ENCODE measurements at places on chromosomes 11 and 22. TPM values are rescaled to one million over a fixed set of nuclear protein-coding genes. Genes with fewer than 3 reads are reported as not detected.

- no peak overlapping the region for H3K4me3 ChIP-seq
- no peaks in the 10 kb centered on the region for H3K27me3 ChIP-seq
- H3K36me3 ChIP-seq = no peaks in the 10 kb centered on the region
These were observed 1.7 kb downstream of the PLEKHB1 start for GRCh38 chr11:73648121-73648520.

GRCh38 chr22:49011769-49012648 is 815.7 kb downstream of the BRD1 start:
- H3K27ac ChIP-seq = no peak overlapping the region
- no peak for DNase-seq
- no peaks in the 10 kb centered on the region for H3K36me3 ChIP-seq
- H3K27me3 ChIP-seq = peaks cover 26% of the 10 kb centered on the region

- no peaks in the 10 kb centered on the region for H3K4me1 ChIP-seq
- no peak for DNase-seq
- no peaks in the 10 kb centered on the region for H3K27me3 ChIP-seq
These were observed 2.0 kb downstream of the KCNC1 start for GRCh38 chr11:17736579-17736893.

DNA sequence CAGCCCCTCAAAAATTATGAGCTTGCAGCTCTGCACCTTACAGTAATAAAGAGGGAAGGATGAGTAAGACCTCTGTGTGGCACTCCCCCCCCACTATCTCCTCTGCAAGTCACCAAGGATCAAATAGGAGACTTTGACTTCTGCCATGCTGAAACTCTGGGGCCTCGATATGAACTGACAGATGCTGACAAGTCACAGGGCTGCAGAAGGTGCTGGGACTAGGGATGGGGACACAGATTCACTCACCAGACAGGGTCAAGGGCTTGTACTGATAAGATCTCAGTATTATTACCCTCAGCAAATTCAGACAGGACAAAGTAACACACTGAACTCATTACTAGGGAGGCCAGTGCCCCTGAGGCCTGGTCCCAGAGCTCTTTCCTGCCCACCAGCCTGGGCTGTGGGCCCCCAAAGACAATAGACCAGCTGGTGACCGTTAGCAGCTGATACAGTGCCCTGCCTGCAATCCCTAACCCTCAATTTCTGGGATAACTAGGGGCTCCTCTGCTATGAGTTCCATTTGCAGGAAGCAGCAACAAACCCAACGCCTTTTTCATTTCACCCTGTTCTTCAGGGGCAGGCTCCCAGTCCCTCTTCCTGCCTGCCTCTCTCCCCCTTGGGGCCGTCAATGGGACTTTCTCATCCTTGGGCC is 20.1 kb downstream of the TMPRSS13 start:
- no peaks in the 10 kb centered on the region for H3K36me3 ChIP-seq
- no peak overlapping the region for H3K4me3 ChIP-seq
- no peak overlapping the region for H3K27ac ChIP-seq
- peaks cover 43% of the 10 kb centered on the region for H3K27me3 ChIP-seq
- no peak for DNase-seq
- H3K4me1 ChIP-seq = peaks cover 5% of the 10 kb centered on the region

DNA sequence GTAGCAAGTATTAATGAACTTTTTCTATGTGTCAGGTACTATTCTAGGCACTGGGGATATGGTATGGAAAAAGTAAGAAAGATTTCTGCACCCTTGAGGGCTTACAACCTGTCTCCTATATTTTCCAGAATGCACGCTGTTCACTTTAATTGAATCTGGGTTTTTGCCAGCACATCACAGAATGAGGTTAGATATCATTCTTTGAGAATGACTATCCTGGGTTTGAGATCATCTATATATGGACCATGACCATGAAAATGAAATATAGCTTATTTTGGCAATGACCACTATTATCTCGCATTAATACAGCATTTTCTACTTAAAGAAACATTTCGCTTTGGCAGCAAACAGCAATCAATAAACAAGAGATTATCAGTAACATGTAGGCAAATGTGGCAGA is 46.9 kb downstream of the C11orf71 start:
- no peaks in the 10 kb centered on the region for H3K27me3 ChIP-seq
- H3K36me3 ChIP-seq = no peaks in the 10 kb centered on the region
- peak; percentile 32 for DNase-seq

- peaks cover 15% of the 10 kb centered on the region for H3K4me1 ChIP-seq
- peaks cover 11% of the 10 kb centered on the region for H3K36me3 ChIP-seq
- no peaks in the 10 kb centered on the region for H3K27me3 ChIP-seq
These were observed 2.7 kb upstream of the PIM3 start for GRCh38 chr22:49957826-49958365.

DNA sequence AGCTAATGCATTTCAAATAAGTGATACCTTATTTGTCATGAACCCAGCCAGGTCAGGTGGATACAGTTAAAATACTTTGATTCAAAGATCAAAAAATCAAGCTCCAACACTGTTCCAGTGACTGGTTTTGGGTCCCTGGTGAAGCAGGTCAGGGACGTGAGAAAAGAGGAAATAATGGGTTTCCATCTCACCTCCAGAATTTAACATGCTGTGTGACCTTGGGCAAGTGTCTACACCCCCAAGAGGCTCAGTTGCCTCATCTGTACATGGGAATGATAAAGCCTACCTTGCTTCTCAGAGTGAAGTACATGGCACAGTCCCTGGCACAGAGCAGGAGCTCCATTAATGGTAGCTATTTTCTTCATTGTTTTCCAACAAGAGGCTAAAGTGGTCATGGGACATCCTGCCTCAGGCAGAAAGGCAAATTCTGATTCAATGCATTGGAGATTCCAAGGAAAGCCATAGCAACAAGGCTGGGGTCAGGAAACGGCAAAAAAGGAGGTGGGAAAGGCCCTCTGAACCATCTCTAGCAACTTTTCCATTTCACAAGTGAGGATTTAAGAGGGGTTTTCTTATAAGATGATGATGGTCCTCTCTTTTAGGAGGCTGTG is 108.5 kb downstream of the CSNK2A3 start:
- no peaks in the 10 kb centered on the region for H3K27me3 ChIP-seq
- H3K27ac ChIP-seq = no peak overlapping the region
- H3K36me3 ChIP-seq = no peaks in the 10 kb centered on the region
- DNase-seq = no peak
- no peaks in the 10 kb centered on the region for H3K4me1 ChIP-seq
- no peak overlapping the region for H3K4me3 ChIP-seq

DNA sequence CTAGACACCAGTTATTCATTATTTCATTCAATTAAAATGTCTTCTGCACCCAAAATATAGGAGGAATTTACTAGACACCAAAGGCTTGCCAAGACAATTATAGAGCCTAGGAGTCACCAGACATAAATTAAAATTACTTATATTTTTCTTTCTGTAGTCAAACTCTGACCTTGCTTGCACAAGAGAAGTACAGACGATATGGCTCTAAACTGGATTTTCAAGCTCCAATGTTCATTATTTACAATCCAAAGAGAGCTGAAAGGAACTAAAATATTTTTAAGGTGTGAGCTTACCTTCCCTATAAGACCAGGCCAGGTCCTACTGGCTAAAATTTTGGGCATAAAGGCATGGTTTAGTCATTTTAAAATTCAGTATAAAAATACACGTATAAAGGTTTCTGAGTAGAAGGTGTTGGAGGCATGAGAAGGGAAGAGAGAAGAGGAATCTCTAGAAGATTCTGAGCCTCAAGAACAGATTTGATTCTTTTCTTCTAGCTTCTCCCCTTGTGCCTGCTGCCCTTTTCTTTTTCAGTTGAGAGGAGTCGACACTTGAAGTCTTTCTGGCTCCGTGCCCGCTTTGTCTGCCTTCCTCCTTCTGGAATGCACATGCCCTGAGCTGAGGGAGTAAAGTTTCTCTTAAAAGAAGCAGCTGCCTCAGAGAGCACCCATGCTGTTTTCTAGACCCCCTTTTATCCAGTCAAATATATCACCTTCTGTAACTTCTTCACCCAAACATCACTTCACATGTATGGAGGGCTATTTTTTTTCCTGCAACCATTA is 13.5 kb downstream of the C11orf97 start:
- H3K27me3 ChIP-seq = no peaks in the 10 kb centered on the region
- H3K4me3 ChIP-seq = no peak overlapping the region
- no peaks in the 10 kb centered on the region for H3K36me3 ChIP-seq

DNA sequence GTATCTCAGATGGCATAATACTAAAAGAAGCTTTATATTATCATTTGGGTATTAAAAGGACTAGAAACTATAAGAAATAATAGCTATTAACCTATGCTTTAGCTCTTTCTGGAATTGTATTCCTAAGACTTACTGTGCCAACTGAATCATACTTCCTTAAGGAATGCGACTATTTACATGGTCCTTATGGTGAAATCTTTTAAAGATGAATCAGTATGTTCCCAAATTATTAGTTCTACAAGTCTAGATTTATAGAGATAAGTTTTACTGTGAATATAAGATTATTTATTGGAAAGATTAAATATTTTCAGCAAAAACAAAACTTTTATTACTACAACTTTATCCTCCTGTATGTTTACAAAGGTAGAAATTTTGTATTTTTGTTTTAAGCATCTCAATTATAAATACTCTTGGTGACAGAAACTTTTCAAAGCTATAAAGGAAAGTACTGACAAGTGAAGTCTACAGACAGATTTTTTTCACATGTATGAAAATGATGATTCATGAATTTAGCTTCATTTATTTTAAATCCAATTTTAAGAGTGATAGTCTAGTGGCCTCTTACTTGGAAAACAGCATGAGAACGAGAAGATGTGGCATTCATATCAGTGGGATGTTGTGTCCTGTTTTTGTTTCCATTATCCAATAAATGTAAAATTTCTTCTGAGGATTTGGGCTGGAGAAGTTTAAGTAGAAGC is 17.8 kb downstream of the KIF18A start:
- DNase-seq = peak; percentile 65
- H3K4me1 ChIP-seq = peaks cover 37% of the 10 kb centered on the region
- no peaks in the 10 kb centered on the region for H3K27me3 ChIP-seq

- H3K4me3 ChIP-seq = no peak overlapping the region
- no peaks in the 10 kb centered on the region for H3K27me3 ChIP-seq
- no peak for DNase-seq
- H3K27ac ChIP-seq = no peak overlapping the region
- H3K4me1 ChIP-seq = peaks cover 52% of the 10 kb centered on the region
- peaks cover 41% of the 10 kb centered on the region for H3K36me3 ChIP-seq
These were observed 96.0 kb downstream of the ETS1 start for GRCh38 chr11:128491195-128491936.

GRCh38 chr11:62153617-62154016 is 29.8 kb downstream of the INCENP start:
- DNase-seq = no peak
- H3K27me3 ChIP-seq = no peaks in the 10 kb centered on the region
- no peak overlapping the region for H3K27ac ChIP-seq
- H3K4me3 ChIP-seq = no peak overlapping the region
- H3K4me1 ChIP-seq = no peaks in the 10 kb centered on the region

- DNase-seq = no peak
- no peaks in the 10 kb centered on the region for H3K36me3 ChIP-seq
- no peaks in the 10 kb centered on the region for H3K27me3 ChIP-seq
These were observed 5.9 kb downstream of the TAB1 start for GRCh38 chr22:39405346-39406085.

GRCh38 chr11:34653031-34653430 is 32.1 kb downstream of the EHF start:
- no peaks in the 10 kb centered on the region for H3K27me3 ChIP-seq
- peak; percentile 41 for DNase-seq
- H3K27ac ChIP-seq = peak overlapping the region; percentile 99
- peaks cover 46% of the 10 kb centered on the region for H3K36me3 ChIP-seq
- peaks cover 52% of the 10 kb centered on the region for H3K4me1 ChIP-seq

GRCh38 chr22:44428941-44429830 is 68.8 kb downstream of the RTL6 start:
- no peak overlapping the region for H3K27ac ChIP-seq
- no peak overlapping the region for H3K4me3 ChIP-seq
- no peak for DNase-seq
- H3K4me1 ChIP-seq = no peaks in the 10 kb centered on the region
- no peaks in the 10 kb centered on the region for H3K36me3 ChIP-seq

ESAM gene
- 10.8 TPM for total RNA-seq

SLCO2B1 gene
- total RNA-seq = not detected

SMTNL1 gene
- not detected for total RNA-seq

ARHGEF17 gene
- total RNA-seq = 11.0 TPM

OR52L1 gene
- not detected for total RNA-seq

ZNF280B gene
- 1.7 TPM for total RNA-seq
